Naive thymus-derived CD4-positive, alpha-beta T cell (primary cell): ENCODE measurements at places on chromosomes 5 and 9. TPM values are rescaled to one million over a fixed set of nuclear protein-coding genes. Genes with fewer than 3 reads are reported as not detected.

GRCh38 chr5:161846746-161847145, 1.2 kb upstream of the GABRA1 start:
- no peak overlapping the region for H3K27ac ChIP-seq
- H3K27me3 ChIP-seq, result no peaks in the 10 kb centered on the region
- H3K4me3 ChIP-seq, result no peak overlapping the region
- no peaks in the 10 kb centered on the region for H3K4me1 ChIP-seq
- no peak for DNase-seq
- H3K36me3 ChIP-seq, result no peaks in the 10 kb centered on the region

GRCh38 chr5:171692107-171692506, 93.5 kb upstream of the SMIM23 start:
- no peak overlapping the region for H3K27ac ChIP-seq
- H3K36me3 ChIP-seq, result no peaks in the 10 kb centered on the region
- H3K4me1 ChIP-seq, result no peaks in the 10 kb centered on the region
- no peak overlapping the region for H3K4me3 ChIP-seq

The LCN15 gene
- not detected for polyA plus RNA-seq

- H3K4me1 ChIP-seq, result no peaks in the 10 kb centered on the region
- H3K27me3 ChIP-seq, result no peaks in the 10 kb centered on the region
- H3K36me3 ChIP-seq, result no peaks in the 10 kb centered on the region
- DNase-seq, result no peak
- no peak overlapping the region for H3K27ac ChIP-seq
- no peak overlapping the region for H3K4me3 ChIP-seq
These were observed 186.8 kb downstream of the SNX18 start for GRCh38 chr5:54704333-54704732.

DNA sequence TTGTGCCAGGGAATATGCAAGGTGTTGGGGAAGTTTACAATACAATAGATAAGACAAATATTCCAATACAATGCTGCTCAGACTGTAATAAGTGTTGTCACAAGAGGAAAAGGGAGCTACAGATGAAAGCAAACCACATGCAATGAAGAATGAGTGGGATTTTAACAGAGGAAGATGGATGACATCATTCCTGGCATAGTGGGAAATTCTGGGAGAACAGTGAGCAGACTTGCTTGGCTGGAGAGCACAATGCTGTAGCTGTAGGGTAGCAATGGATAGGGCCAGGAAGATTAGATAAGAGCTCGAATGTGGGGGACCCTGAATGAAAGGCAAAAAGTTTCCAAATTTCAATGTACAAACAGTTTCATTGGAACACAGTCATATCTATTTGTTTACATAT, 9.5 kb upstream of the DPYSL3 start:
- H3K4me1 ChIP-seq, result no peaks in the 10 kb centered on the region
- no peak overlapping the region for H3K27ac ChIP-seq
- no peaks in the 10 kb centered on the region for H3K36me3 ChIP-seq
